ENCODE measurements at places on chromosomes 4 and X.

DNA sequence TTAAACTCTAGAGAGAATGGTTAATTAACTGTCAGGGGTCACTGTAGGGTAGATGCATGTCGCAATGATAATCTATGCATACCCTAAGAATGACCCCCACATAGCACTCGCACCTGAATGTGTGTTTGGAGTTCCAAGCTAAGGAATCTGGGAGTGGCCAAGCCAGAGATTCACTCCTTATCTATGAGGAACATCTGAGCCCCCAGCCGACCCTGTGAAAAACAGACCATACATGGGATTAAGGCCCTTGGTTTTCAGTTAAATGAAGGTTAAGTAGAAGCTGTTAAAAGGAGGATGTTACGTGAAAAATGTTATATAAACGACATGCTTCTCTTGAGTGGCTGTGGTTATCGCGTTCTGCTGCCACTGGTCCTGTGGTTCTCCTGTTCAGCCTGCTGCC, 147.2 kb downstream of the RELL1 start:
- H3K27ac ChIP-seq = no peak overlapping the region
- no peaks in the 10 kb centered on the region for H3K27me3 ChIP-seq
- H3K36me3 ChIP-seq = no peaks in the 10 kb centered on the region
- no peak for DNase-seq
- no peak overlapping the region for H3K4me3 ChIP-seq

- no peak for DNase-seq
- no peaks in the 10 kb centered on the region for H3K4me1 ChIP-seq
- no peak overlapping the region for H3K27ac ChIP-seq
- no peak overlapping the region for H3K4me3 ChIP-seq
These were observed 609.6 kb upstream of the SPANXN1 start for GRCh38 chrX:144637731-144638130.

- H3K36me3 ChIP-seq = peaks cover 3% of the 10 kb centered on the region
- no peak overlapping the region for H3K27ac ChIP-seq
- H3K27me3 ChIP-seq = no peaks in the 10 kb centered on the region
- no peak overlapping the region for H3K4me3 ChIP-seq
- H3K4me1 ChIP-seq = peaks cover 9% of the 10 kb centered on the region
These were observed 317.3 kb downstream of the FBXW7 start for GRCh38 chr4:152218576-152218975.

- DNase-seq = no peak
- no peaks in the 10 kb centered on the region for H3K36me3 ChIP-seq
- no peaks in the 10 kb centered on the region for H3K4me1 ChIP-seq
- no peaks in the 10 kb centered on the region for H3K27me3 ChIP-seq
These were observed 457.1 kb upstream of the BOD1L1 start for GRCh38 chr4:14084598-14084997.

- no peak overlapping the region for H3K27ac ChIP-seq
- peaks cover 4% of the 10 kb centered on the region for H3K4me1 ChIP-seq
- H3K36me3 ChIP-seq = no peaks in the 10 kb centered on the region
These were observed 6.3 kb upstream of the SH3KBP1 start for GRCh38 chrX:19893727-19894126.

DNA sequence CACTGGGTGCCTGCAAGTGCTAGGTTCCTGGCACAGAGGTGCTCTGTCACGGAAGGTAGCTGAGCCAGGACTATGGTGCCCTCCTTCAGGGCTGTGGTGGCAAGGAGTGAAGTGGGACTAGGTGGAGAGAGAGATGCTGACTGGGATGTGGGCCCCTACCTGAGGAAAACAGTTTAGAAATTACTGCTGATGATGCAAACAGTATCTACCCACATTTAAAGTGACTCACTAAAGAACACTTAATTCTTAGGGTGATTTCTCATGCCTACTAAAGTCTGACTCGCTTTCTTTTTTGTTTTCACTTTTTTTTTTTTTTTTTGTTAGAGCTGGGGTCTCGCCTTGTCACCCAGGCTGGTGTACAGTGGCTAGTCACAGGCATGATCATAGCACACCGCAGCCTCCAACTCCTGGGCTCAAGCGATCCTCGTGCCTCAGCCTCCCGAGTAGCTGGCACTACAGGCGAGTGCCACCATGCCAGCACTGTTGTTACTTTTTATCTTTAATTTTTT, 3.1 kb downstream of the ZNF185 start:
- no peak for DNase-seq
- no peak overlapping the region for H3K4me3 ChIP-seq
- H3K27ac ChIP-seq = no peak overlapping the region
- H3K27me3 ChIP-seq = peaks cover 27% of the 10 kb centered on the region
- H3K4me1 ChIP-seq = no peaks in the 10 kb centered on the region

DNA sequence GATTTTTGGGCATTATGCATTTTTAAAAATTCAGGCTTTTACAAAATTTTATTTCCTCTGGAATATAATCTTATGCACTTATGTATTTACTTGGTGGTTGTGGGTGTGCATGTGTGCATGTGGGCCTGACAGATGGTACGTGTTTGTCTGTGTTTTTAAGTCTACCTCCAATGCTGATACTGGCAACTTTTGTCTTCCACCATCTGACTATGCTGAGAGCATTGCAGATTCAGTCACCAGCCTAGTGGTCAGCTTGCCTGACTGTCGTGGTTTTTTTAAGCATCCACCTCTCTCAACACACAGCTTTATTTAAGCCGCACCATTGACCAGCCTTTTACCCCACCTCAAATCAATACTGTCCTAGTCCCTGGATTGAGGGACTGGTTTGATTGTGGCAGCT, 37.1 kb downstream of the FSTL5 start:
- no peaks in the 10 kb centered on the region for H3K36me3 ChIP-seq
- DNase-seq = no peak
- H3K27ac ChIP-seq = no peak overlapping the region
- H3K27me3 ChIP-seq = no peaks in the 10 kb centered on the region
- H3K4me1 ChIP-seq = no peaks in the 10 kb centered on the region

GRCh38 chrX:118116713-118117550, at the start of gene KLHL13:
TSS of gene KLHL13 (minus strand) at chrX:118116810. CDS start at chrX:118028473, 88,337 bp downstream.
- no peak for DNase-seq
- peak within 1 kb of the TSS; percentile 84 for H3K4me3 ChIP-seq
- H3K36me3 ChIP-seq = peaks cover 4% of the 10 kb centered on the region
- H3K27ac ChIP-seq = no peak within 1 kb of the TSS

DNA sequence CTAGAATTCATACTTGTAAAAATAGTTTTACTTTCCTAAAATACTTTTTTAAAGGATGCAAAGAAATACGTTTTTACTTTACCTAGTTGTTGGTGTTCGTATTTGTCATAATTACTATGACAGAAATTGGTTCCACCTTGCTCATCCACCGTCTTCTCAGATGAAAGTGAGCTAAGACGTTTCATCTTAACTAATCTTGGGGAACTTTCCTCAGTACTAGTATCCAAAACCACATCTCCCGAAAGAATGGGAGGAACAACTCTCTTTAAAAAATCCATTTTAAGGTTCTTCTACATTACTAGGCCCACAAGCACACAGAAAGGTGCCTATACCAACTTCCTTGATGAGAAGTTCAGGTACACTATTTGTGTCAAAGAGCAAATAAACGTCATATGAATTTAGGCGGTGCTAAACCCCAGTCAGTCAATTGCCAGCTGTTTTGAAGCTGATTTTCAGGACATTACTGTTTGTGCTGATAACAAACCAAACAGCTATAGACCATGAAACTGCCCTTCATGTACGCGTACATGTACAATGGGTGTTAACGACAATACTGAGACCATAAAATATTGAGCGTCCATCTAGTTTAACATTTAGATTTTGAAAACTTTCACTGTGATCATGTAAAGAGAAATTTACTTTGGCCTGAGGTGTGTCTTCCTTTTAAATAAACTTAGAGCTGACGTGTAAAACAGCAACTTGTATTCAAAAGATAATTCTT, 99.1 kb downstream of the FRYL start:
- no peak overlapping the region for H3K27ac ChIP-seq
- no peak overlapping the region for H3K4me3 ChIP-seq
- DNase-seq = no peak
- peaks cover 30% of the 10 kb centered on the region for H3K4me1 ChIP-seq

- peaks cover 10% of the 10 kb centered on the region for H3K27me3 ChIP-seq
- peaks cover 2% of the 10 kb centered on the region for H3K36me3 ChIP-seq
- DNase-seq = no peak
- no peak overlapping the region for H3K4me3 ChIP-seq
- no peak overlapping the region for H3K27ac ChIP-seq
- peaks cover 3% of the 10 kb centered on the region for H3K4me1 ChIP-seq
These were observed 38.1 kb upstream of the NOCT start for GRCh38 chr4:138977524-138977923.

- H3K4me1 ChIP-seq = no peaks in the 10 kb centered on the region
- H3K4me3 ChIP-seq = no peak overlapping the region
- DNase-seq = no peak
- no peaks in the 10 kb centered on the region for H3K36me3 ChIP-seq
- no peak overlapping the region for H3K27ac ChIP-seq
These were observed 82.3 kb upstream of the OGT start for GRCh38 chrX:71450433-71451106.

Data from T-helper 17 cell (primary cell).